H4 (cell line): ENCODE measurements at places on chromosomes 16 and 17. TPM values are rescaled to one million over a fixed set of nuclear protein-coding genes. Genes with fewer than 3 reads are reported as not detected.

SOCS1 gene
- 0.39 and 1.3 TPM in 2 replicates for total RNA-seq

CSNK2A2 gene
- 21.0 and 26.6 TPM in 2 replicates for total RNA-seq

- DNase-seq, result no peak
Observed at GRCh38 chr17:570388-570787, 144.3 kb downstream of the VPS53 start.

PLA2G10 gene
- total RNA-seq, result not detected in 2 replicates

PRSS8 gene
- total RNA-seq, result 0.04 TPM in 1 of 2 replicates, not detected in the other

DNA sequence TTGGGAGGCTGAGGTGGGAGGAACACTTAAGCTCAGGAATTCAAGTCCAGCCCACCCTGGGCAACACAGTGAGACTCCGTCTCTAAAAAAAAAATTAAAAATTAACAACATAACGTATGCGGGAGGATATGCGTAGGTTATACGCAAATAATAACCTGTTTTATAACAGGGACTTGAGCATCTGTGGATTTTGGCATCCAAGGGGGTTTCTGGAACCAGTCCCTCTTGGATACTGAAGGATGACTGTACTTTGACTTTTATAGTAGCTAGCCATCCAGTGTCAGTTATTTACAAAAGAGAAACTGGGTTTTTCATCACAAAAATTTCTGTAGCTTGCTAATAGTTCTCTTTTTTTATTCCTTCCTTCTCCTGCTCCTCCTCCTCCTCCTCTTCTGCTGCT, 64.5 kb downstream of the TNRC6C start:
- DNase-seq, result no peak

DNA sequence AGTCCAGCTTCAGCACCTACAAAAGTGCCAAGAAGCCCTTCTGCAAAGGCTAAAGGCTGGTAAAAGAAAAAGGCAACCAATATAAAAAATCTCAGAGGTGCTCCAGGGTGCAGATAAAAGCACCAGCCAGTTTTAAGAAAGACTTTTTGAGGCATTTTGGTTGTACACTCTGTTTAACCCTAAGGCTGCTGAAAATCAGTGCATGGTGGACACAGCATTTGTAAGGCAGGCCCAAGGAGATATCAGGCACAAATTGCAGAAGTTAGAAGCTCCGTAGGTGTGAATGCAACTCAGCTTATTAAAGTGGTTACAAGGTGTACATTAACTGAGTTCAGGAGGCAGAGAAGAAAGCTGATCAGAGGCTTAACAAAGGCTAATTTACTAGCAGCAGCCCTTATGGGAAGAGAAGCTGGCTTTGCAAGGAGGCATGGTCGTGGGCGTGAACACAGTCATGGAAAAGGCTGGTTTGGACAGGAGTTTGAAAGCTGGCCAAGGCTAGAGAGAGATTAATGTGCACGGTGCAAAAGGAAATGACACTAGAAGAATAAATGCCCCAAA, 21.1 kb downstream of the ACSM1 start:
- no peak for DNase-seq

CD300H gene
- 0.78 TPM in 1 of 2 replicates, not detected in the other for total RNA-seq

- DNase-seq, result no peak
Observed at GRCh38 chr17:69103557-69104233, 38.0 kb downstream of the ABCA6 start.

DNA sequence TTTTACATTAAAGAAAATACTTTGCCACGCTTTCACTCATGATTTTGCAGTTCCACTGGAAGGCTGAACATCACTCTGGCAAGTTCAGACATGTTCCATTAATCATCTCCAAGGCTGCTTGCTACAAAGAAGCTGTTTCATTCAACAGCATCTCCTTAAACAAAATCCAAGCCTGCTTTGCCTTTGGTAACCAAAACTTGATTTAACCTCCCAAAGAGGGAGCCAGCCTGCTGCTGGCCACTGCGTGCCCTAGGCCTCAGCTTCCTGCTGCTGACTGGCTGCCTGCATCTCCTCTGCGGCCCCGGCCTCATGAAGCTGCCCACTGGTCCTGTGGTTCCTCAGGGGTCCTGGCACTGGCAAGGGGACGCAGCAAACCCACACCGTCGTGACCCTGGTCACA, 31.8 kb downstream of the ANKRD11 start:
- no peak for DNase-seq

CDRT15L2 gene
- not detected in 2 replicates for total RNA-seq

DNA sequence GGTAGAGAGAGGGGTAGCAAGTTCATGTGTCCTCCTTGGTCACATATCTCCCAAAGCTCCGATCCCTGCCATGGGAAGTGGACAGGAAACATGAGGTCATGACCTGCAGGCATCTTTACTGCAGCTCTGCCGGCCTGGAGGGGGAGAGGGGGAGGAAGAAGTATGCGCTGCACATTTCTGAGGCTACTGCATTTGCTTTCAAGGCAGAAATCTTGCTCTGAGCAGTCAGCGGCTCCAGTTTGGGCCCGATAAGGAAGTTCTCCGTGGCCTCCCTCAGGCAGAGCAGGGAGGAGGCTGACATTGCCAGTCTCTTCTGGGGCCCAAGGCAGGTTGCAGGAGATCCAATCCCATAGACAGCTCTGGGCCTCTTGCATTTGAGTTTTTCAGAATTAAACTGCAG, 1.5 kb upstream of the NHERF1 start:
- DNase-seq, result no peak

AANAT gene
- total RNA-seq, result not detected in 2 replicates

GP1BA gene
- total RNA-seq, result not detected in 2 replicates

HSD17B2 gene
- total RNA-seq, result 1.0 and 1.1 TPM in 2 replicates

GRCh38 chr17:42655528-42655927, 3.6 kb upstream of the TUBG2 start:
- DNase-seq, result peak; percentile 96

GRCh38 chr17:55990332-55991006, 162.8 kb upstream of the ANKFN1 start:
- no peak for DNase-seq

GRCh38 chr17:19407601-19408345, 3.3 kb upstream of the RNF112 start:
- no peak for DNase-seq

DNA sequence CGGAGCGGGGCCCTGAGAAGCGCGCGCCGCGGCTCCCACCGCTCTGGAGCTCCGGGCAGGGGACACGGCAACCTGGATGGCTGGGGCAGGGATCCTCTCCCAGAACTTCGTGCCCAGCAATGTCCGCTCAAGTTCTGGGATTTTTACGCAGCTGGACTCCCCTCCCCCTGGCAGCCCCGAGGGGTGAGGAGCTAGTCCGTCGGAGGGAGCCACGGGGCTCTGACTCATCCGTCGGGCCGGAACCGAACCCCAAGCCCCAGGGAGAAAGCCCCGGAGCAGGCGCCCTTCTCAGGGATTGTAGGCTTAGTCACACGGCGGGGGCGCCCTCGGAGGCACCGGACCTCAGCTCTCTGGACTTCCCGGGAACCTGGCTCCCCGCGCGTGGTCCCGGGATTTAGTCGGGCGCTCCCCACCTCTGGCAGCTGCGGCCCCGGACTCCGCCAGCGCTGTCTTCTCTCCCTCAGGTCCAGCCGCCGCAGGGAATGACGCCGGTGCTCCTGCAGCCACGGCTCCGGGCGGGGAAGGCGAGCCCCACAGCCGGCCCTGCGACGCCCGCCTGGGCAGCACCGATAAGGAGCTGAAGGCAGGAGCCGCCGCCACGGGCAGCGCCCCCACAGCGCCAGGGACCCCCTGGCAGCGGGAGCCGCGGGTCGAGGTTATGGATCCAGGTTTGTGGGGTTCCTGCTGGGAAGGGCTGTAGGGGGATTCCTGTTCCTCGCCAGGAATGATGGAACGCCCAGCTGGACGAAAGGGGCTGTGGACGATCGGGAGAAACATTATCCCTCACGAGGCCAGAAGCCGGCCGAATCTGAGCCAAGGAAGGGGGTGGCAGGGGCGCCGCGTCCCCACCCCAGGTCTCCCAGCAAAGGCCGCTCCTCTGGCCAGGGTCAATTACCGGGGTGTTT, 830 bp downstream of the SPHK1 start:
- DNase-seq, result no peak

KRT39 gene
- 0.18 TPM in 1 of 2 replicates, not detected in the other for total RNA-seq

DNA sequence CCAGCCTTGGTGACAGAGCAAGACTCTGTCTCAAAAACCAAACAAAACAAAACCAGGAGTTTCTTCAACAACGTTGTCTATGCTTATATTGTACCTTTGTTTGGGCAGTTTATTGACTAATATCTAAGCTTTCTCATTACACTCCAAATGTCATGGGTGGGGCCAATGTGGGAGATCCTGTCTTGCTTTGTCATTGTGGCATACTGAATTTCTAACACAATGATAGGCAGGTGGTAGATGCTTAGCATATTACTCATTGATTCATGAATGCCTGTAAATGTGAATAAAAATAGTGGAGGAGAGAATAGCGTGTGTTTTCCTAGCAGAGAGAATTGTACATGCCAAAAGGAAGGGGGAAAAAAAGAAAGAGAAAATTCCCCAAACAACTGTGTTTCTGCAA, 802.5 kb upstream of the EEF2KMT start:
- DNase-seq, result no peak

CCL16 gene
- total RNA-seq, result not detected in 2 replicates

GRCh38 chr17:144936-145670, 7.7 kb downstream of the SCGB1C2 start:
- no peak for DNase-seq

TSPOAP1 gene
- total RNA-seq, result not detected in 2 replicates

MARVELD3 gene
- total RNA-seq, result not detected in 2 replicates

DNA sequence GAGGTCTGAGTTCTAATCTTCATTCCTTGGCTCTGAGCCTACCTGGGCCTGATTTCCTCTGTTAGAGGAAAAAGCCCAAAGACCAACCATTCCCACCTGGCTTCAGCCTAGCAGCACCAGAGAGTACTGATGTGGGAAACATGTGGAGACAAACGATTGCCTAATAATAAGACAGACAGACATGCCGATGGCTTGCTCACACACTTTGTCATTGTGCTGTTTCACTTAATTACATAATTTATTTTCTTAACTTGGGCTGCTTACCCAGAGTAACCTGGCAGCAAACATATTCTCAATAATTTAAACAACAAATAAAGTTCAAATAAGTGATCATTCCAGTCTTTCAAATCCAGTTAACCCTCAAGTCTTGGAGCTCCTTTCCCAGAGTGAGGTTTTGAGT, 83.4 kb downstream of the MAF start:
- DNase-seq, result no peak

DNA sequence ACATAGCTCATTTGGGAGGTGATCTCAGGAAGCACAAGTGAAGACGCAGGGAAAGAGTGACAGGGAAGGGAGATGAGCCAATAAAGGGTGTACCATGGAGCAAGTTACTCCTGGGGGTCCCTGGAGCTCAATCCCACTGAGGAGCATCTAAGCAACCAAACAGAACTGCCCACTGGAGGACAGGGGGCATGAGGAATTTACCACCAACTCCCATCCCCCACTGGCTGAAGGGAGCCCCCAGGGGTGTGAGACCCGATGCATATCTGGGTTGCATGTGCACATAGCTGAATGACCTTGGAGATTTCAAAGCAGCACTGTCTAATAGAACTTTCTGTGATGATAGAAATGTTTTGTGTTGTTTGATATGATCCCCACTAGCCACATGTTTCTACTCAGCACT, 29.6 kb downstream of the C16orf82 start:
- no peak for DNase-seq

GRCh38 chr16:49352892-49353291, 20.7 kb upstream of the C16orf78 start:
- peak; percentile 23 for DNase-seq

DNA sequence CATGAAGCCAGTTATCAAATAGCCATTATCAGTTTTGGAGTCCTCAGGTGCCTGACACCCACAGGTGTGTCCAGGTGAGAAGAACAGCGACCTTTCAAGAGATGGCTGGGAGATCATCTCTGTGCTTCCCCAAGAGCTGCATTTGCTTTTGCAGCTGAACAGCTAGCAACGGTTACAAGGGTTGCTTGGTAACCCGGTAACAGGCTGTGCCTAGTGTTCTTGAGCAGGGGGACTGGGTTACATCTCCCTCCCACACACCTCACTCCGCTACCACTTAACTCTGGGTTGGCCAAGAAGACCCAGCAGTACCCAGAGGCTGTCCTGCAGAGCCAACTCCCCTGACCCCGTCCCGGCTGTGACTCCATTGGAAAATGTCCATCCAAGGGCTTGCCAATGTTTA, 147.0 kb downstream of the SLC39A11 start:
- DNase-seq, result no peak

DNA sequence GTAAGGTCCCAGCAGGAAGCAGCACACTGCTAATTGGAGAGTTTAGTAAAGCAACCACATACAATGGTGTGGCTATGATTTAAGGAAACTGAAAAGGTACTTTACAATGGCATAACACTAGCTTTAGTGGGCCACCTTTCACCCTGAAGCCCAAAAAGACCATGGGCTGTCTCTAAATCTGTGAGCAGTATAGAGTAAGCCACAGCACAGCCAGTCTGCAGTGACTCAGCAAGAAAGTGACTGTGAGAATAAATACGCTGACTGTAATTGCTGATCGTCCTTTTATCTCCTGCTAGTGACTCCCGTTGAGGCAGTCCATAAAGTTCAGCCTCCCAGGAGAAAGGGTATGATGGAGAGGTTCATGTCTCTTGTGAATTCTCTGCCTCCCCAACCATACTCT, 679.8 kb upstream of the KIF2B start:
- peak; percentile 64 for DNase-seq

HS3ST2 gene
- total RNA-seq, result 0.15 TPM in 1 of 2 replicates, not detected in the other

MPO gene
- total RNA-seq, result not detected in 2 replicates

GRCh38 chr17:17295141-17295540, 8.0 kb upstream of the NT5M start:
- DNase-seq, result no peak

DNA sequence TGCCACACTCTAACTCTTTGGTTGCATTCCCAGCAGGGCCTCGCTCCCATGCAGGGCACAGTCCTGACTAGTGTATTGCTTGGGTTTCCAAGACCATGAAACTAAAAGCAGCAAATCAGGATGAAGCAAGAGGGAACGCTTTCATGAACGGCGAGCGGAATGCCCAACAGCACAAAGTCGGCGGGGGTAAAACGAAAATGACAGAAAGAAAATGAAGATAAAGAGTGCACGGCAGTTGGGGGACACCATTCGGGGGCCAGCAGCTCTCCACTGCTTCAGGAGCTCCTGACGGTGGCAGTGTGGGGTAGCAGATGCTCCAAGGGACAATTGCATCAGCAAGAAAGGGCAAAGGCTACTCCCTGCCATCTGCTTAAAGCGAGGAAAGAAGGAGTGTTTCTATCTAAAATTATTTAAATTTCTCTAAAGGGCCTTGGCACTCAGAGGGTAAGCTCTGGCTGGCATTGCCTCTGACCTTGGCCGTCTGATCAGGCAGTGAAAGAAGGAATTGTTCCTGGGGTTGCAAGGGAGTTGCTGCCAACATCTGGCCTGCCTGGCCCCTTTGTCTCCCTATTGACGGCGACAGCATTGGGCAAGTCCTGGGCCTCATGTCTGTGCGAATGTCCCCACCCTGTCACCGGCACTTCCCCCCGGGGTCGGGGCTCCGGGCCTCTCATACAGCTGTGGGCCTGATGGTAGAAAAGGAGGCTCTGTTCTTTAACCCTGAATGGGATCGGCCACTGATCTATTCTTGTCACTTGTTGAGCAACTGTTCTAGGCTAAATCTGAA, 138.2 kb downstream of the CMIP start:
- no peak for DNase-seq

DNA sequence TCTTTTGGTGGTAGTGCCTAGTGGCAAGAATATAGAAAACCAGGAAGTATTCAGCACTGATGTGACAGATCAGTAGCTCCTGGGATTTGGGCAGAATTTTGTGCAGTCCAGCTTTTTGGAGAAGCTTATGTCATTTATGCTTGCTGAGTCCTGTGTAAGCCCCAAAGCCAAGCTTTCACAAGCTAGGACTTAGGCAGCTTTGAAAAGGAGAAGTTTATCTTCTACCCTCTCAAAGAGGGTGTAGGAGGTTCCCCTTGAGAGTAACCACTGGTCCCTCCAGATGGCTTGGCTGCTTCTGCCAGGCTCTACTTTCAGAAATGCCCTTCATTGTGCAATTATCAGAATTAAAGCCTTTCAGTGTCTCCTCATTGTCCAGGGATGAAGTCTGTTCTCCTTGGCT, 78.8 kb downstream of the CES1 start:
- no peak for DNase-seq
